ENCODE measurements at places on chromosomes 4 and X.
A peak's percentile ranks its signal among the peaks of the same experiment; 100 is the strongest.

GRCh38 chr4:47856713-47857112 is 18.8 kb upstream of the CORIN start:
- DNase-seq = no peak

DNA sequence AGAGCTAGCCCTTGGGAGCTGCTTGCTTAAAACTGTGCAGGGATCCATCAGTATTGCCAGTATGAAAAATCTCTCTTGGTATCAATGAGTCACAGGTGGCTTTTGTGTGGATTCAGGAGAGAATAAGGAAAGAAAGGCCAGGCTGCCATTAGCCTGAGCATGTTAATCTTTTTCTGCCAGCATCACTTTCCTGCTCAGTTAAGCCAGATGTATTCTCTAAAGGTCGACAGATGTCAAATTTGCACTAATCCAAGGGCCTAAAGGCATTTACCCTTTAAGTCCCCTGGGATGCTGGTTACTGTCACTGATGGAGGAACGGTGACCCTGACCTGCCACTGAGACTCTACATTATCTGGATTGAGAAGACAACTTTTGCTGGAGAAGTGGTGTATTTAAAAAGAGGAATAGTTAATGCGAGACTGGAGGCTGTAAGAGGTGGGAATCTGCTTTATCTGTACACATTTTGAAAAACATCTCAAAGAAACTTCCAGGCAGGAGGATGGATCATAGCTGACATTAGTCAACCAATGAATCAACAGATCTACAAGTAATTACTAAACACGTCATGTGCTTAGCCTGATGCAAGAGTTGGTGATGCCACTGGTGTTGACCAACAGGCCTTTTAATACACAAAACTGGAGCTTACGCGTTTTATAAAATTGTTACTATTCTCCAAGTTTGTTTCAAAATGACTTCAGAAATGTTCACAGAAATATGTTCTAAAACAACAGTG is 241.4 kb upstream of the ANXA3 start:
- DNase-seq = peak; percentile 58

- DNase-seq = no peak
These were observed 3.2 kb downstream of the TIGD4 start for GRCh38 chr4:152776352-152776751.

- no peak for DNase-seq
These were observed 38.7 kb upstream of the SH3RF1 start for GRCh38 chr4:169309326-169309967.

- no peak for DNase-seq
These were observed 281.9 kb upstream of the HS3ST1 start for GRCh38 chr4:11710453-11711093.

DNA sequence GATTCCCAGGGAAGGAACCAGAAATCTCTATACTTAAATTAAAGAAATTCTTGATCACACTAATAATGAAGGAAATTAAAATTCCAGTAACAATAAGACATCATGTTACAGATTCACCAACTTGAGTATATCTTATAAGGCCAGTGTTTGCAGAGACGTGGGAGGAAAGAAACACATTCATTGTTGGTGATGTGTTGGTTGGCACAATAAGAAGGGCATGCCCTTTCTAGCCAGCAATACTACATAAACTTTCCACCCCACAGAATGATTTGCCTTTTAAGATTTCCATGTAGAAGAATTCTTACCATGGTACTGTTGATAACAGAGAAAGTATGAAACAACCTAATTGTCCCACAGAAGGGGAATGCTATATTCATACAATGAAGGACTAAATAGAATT is 581.5 kb downstream of the STIM2 start:
- DNase-seq = no peak

DNA sequence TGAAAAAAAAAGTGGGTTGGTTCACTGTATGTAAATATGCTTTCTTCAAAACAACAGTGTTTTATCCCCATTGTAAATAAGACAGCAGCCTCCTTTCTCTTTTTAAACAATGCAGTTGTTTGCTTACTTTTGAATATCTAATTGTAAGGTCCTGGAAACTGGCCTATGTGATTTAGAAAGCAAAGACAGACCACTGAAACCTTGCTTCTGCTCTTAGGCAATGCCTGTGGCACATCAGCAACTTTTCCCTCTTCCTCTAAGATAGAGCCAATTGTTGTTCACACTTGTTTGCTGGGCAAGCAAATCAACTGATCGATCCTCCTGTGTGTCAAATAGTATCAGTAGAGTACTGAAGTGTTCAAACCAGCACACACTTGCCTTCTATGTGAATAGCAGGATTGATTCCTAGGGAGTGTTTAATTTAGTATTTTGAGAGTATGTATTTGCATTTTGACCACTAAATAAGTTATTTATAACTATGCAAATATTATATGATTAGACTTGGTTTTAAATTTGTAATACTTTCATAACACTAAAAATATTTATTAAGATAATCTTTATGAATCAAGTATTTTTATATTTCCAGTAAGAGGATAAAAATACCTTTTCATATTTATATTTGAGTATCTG is 55.4 kb upstream of the GRPR start:
- no peak for DNase-seq

- DNase-seq = peak; percentile 34
These were observed 48.2 kb upstream of the H2AZ1 start for GRCh38 chr4:99998062-99998867.

DNA sequence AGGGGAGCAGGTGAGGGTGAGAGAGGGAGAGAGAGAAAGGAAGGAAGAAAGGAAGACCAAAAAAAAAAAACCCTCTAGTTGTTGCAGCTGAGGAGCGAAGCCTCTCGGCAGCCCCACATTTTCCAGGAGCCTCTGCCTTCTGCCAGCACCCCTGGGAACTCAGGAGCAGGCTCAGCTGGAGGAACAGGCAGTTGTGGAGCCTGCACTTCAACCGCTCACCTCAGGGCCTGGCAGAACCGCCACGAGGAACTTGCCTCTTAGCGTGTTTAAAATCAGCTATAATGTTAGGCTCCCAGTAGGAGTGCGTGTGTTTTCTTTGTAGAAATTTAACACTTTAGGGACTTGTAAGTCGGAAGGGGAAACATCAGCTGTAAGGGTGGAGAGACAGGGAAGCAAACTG is 65.7 kb downstream of the SEL1L3 start:
- no peak for DNase-seq

- DNase-seq = no peak
These were observed 187.0 kb upstream of the PPARGC1A start for GRCh38 chr4:24076811-24077210.

GRCh38 chrX:115968436-115969252 is 201.9 kb upstream of the AGTR2 start:
- no peak for DNase-seq

DNA sequence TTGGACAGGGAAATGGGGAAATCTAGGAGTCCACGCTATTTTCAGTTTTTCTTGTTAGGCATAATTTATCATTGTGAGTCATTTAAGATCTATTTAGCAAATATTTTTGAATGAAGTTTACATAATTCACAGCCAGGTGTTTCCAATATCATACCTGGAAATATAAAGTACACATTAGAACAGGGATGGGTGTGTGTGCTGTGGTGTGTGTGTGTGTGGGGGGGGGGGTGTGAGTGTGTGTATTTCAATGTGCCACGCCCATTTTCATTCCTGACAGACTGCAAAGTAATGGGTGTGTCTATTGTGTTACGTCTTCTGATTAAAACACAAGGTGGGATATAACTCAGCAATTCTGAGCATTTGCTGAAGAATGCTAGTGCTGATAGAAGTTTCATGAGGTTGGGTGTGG is 33.2 kb downstream of the ARHGAP10 start:
- DNase-seq = no peak

- no peak for DNase-seq
These were observed 18.6 kb upstream of the CA5B start for GRCh38 chrX:15719324-15719968.

GRCh38 chr4:41213625-41214135 is 662 bp downstream of the APBB2 start:
- no peak for DNase-seq

- DNase-seq = no peak
These were observed 497.5 kb downstream of the INPP4B start for GRCh38 chr4:142348613-142349021.

GRCh38 chrX:35444671-35445355 is 353.3 kb upstream of the MAGEB16 start:
- DNase-seq = no peak

GRCh38 chr4:55879224-55879623 is 25.8 kb downstream of the EXOC1 start:
- no peak for DNase-seq

DNA sequence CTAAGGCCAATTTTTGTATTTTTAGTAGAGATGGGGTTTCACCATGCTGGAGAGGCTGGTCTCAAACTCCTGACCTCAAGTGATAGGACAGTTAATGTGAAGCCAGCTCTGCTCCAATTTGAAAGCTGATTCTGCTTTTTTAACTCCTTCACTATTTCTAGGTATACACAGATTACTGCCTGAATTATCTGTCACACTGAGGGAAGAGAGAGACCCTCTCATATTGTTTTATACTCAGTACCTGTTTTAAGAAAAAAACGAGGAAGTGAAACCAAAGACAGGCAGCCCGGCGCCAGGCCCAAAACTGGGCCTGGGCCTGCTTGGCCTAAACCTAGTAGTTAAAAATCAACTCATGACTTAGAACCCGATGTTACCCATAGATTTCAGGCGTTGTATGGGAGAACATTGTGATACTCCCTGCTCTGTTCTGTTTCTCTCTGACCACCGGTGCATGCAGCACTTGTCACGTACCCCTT is 1601.5 kb upstream of the PCDH10 start:
- no peak for DNase-seq

GRCh38 chr4:42480717-42481116 is 83.4 kb downstream of the SHISA3 start:
- DNase-seq = no peak

DNA sequence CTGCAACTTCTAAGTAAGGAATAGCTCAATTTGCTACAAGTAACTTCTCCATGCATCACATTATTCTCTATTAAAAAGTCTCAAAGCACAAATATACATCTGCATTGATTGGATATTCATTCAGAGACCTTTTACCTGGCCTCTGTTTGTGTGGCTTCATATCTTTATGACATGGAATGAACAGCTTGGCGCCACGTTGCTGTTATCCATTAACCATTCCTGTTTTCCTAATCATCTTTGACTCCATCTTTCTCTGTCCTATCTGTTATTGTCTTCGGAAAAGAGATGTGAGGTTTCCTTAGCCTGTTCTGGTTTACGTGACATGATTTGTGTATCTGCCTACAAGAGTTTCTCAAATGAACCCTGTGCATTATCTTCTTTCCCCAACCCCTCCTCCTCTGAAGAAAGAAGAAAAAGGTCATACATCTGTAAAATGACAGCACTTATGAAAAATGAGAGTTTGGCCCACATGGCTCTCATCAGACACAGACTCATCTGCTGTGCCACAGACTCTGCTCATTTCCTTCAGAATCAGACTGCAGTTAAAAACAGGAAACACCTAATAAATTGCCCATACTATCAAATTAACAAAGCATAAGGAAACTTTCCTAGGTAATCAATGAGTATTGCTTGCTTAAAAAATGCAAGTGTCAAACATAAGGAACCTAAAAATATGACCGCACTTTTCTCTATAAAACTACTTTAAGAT is 347.6 kb upstream of the FAM241A start:
- no peak for DNase-seq

DNA sequence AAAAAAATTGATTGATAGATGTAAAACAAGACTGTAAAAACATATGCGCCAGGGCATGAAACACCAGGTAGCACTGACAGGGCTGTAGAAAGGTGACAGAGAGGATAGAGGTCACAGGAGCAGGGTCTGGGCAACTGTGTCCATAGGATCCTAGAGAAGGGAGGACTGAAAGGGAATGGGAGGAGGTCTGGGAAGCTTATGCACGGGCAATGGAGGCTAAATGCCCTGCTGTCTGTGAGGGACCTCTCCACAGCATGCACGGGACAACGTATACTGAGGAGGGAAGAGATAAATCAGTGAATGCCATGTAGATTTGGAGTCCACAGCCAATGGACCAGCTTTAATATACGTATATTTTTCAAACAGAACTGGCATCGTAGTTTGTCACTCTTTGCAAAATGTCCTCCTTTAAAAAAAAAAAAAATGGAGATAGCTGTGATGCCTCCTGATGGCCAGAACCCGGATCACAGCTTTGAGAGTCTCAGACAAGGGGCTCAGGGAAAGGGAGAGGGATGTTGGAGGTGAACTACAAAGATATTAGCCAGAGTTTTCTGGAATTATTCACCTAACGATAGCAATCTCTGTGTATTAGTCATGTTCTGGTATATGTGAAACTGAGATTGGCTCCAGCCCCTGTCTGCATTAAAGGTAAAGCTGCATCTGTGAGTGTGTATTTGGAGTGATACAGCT is 16.0 kb downstream of the RAB40A start:
- no peak for DNase-seq

- DNase-seq = no peak
These were observed 189.0 kb upstream of the TTC29 start for GRCh38 chr4:147134536-147135210.

- peak; percentile 21 for DNase-seq
These were observed 452.3 kb downstream of the MID1IP1 start for GRCh38 chrX:39253551-39253950.
